Activated naive CD4-positive, alpha-beta T cell treated with anti-CD3 and anti-CD28 coated beads, Interleukin-2, amount 50 U/mL, for 72 hours (primary cell): ENCODE measurements at places on chromosomes 2 and 18.

DNA sequence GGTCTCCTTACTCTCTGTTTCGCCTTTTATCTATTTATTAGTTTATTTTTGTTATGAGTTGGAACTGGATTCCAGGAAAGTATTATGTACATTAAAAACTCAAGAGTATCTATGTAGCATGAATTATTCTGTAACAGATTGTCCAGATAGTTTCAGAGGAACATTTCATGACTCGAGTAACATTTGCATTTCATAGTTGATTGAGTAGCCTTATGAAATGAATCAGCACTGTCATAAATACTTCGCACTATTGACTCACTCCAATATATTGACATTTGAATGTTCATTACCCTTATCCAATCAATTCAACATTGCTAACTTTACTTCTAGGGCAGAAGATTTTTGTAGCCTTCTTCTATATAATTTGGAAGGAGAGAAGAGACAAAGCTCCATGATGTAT, 11.3 kb upstream of the VRK2 start:
- DNase-seq, result no peak

GRCh38 chr18:36899289-36899688, 70.4 kb downstream of the KIAA1328 start:
- DNase-seq, result no peak

DNA sequence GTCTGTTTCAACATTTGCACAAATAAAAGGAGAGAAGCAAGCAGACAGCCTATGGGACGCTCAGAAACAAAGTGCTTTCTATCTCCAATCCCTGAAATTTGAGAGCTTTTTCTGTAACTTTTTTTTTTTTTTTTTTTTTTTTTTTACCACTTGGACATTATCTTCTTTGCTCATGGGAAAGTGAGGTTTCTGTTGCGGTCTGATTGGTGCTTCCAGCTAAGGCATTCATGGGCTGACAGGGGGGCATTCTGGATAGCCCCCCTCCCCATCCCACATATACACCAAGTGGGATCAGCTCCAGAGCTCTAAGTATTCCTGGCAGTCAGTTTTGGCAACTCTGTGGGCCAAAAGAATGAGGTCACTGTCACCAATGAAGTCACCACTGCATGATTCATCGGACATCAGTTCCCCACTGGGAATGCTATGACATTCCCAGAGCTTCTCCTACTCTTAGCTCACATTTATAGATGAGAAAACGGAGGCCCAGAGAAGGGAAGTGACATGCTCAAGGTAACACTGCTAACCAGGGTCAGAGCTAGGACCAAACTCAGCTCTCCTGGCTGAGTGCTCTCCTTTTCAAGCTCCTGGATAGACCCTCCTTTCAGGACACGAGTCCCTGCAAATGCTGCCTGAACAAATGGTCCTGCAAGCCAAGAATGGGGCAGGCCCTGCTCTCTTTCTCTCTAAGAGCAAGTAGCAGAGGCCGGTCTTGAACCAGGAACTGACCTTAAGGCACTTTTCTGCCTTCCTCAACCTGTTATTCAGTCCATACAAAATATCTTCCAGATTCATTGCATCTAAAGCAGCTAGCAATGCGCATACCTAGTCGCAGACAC, 61.3 kb downstream of the TMEM247 start:
- DNase-seq, result no peak

GRCh38 chr2:200863782-200864175, 679 bp downstream of the CLK1 start:
- no peak for DNase-seq

DNA sequence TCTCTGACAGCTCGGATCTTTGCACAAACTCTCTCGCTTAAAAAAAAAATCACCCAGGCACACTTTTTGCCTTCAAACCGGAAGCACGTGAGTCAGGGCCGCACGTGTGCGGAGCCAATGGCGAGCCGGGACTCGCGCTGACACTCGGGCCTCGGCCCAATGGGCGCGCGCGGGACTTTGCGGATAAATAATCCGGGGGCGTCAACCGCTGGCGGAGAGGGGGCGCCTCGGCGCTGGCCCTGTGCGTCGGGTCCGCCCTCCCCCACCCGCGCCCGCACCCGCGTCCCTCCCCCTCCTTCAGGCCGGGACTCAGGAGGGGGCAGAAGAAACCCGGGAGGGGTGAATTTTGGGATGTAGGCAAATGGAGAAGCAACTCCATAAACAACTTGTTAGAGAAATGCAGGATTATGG, 319 bp upstream of the EN1 start:
- no peak for DNase-seq

- DNase-seq, result no peak
Measured at GRCh38 chr2:74472945-74473258, 422 bp upstream of the MRPL53 start.

- DNase-seq, result no peak
Measured at GRCh38 chr18:71760541-71760940, 783.6 kb downstream of the CBLN2 start.
